ENCODE measurements at places on chromosomes 6 and 20. TPM values are rescaled to one million over a fixed set of nuclear protein-coding genes. Genes with fewer than 3 reads are reported as not detected.

GRCh38 chr20:56445540-56445939 lies 22.9 kb upstream of the RTF2 start:
- H3K4me1 ChIP-seq: no peaks in the 10 kb centered on the region
- no peaks in the 10 kb centered on the region for H3K36me3 ChIP-seq
- H3K4me3 ChIP-seq: no peak overlapping the region
- no peak for DNase-seq
- no peak overlapping the region for H3K27ac ChIP-seq
- H3K27me3 ChIP-seq: no peaks in the 10 kb centered on the region

DNA sequence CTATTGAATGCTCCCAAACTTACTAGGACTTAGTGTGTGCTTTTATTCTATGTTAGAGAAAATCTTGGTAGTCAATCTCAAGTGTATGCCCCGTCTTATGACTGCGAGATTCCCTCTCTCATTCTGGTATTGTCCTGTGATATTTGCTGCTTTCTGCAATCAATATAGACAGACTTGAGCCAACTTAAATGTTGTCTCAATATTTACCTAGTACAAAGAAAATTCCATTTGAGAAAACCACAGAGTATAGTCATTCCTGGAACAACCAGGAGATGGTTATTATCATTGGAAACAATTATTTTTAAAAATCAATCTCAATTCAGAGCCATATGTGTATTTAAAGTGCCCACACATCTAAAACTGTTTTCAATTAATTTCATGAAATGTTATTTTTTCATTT lies 330.0 kb downstream of the NRN1 start:
- no peak overlapping the region for H3K27ac ChIP-seq
- H3K27me3 ChIP-seq: no peaks in the 10 kb centered on the region
- no peaks in the 10 kb centered on the region for H3K4me1 ChIP-seq
- no peak overlapping the region for H3K4me3 ChIP-seq
- DNase-seq: no peak

GABRR1 gene
- total RNA-seq: 1.6 TPM

DNA sequence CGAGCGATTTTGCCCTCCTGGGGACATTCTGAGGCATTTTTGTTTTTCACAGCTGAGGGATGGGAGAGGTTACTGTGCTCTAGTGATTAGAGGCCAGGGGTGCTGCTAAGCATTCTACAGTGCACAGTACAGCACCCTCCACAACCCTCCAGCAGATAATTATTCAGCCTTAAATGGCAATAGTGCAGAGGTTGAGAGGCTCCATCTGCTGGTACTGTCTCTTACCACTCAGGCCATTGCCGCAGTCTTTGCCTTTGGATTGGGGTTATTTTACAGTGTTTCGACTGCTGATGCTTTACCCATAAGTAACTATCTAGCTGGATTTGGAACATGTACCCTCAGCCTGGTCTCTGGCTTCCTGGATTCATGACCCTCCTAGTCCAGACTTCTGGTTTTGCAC lies 705.3 kb downstream of the KIF16B start:
- H3K4me1 ChIP-seq: no peaks in the 10 kb centered on the region
- H3K27ac ChIP-seq: no peak overlapping the region

ALDH8A1 gene
- 4.9 TPM for total RNA-seq

GRCh38 chr6:89311853-89312531 lies 3.1 kb downstream of the GABRR2 start:
- no peaks in the 10 kb centered on the region for H3K27me3 ChIP-seq
- no peak overlapping the region for H3K27ac ChIP-seq
- no peaks in the 10 kb centered on the region for H3K36me3 ChIP-seq
- no peak overlapping the region for H3K4me3 ChIP-seq

DNA sequence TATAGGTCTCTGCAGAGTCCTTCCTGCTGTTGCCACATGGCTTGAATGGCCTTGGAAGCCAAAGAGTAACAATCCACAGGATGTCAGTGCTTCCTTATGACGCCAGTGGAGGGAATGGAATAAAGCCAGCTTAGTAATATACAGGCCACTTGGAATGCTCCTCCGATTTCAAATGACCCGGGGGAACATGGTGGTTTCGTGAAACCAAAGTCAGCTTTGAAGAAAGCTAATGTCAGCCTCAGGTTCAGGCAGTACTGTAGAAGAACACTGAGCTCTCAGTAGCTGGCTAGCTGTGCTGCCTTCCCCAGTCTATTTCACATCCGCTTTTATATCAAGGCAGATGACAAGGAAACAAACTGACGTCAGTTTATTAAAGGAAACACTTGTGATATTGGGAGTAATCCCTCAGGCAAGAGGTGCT lies 189.1 kb downstream of the DTNBP1 start:
- H3K4me1 ChIP-seq: peaks cover 11% of the 10 kb centered on the region
- DNase-seq: peak; percentile 31
- H3K27me3 ChIP-seq: no peaks in the 10 kb centered on the region
- H3K36me3 ChIP-seq: no peaks in the 10 kb centered on the region
- H3K4me3 ChIP-seq: no peak overlapping the region
- H3K27ac ChIP-seq: peak overlapping the region; percentile 63

TPD52L2 gene
- 132 TPM for total RNA-seq

- DNase-seq: no peak
- H3K4me1 ChIP-seq: peaks cover 13% of the 10 kb centered on the region
- H3K27ac ChIP-seq: no peak overlapping the region
- H3K27me3 ChIP-seq: no peaks in the 10 kb centered on the region
- no peak overlapping the region for H3K4me3 ChIP-seq
Observed at GRCh38 chr6:28159029-28159607, 17.4 kb downstream of the ZKSCAN8 start.

GRCh38 chr6:105357165-105357564 lies 45.7 kb downstream of the PREP start:
- DNase-seq: no peak
- no peak overlapping the region for H3K4me3 ChIP-seq
- H3K4me1 ChIP-seq: no peaks in the 10 kb centered on the region
- no peaks in the 10 kb centered on the region for H3K36me3 ChIP-seq
- H3K27me3 ChIP-seq: no peaks in the 10 kb centered on the region

- H3K4me3 ChIP-seq: no peak overlapping the region
- H3K36me3 ChIP-seq: no peaks in the 10 kb centered on the region
- no peaks in the 10 kb centered on the region for H3K27me3 ChIP-seq
- H3K4me1 ChIP-seq: no peaks in the 10 kb centered on the region
Observed at GRCh38 chr20:42855896-42856295, 333.8 kb downstream of the PTPRT start.

CRIP3 gene
- 33.4 TPM for total RNA-seq

DNA sequence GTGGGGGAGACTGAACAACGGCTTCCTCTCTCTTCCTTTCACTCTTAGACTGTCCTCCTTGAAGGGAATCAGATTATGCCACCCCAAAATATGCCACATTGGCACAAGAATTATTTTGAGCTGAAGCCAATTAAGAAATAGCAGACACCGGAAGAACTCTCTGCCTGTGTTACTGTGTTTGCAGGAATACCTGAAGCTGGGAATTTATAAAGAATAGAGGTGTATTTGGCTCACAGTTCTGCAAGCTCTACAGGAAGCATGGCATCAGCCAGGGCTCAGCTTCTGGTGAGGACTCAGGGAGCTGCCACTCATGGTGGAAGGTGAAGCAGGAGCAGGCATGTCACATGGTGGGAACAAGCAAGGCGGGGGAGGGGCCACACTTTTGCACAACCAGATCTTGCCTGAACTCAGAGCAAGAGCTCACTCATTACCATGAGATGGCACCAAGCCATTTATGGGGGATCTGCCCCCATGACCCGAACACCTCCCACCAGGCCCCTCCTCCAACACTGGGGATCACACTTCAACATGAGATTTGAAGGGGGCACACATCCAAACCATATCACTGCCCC lies 46.0 kb downstream of the PCNA start:
- no peak overlapping the region for H3K4me3 ChIP-seq
- H3K27me3 ChIP-seq: no peaks in the 10 kb centered on the region
- no peaks in the 10 kb centered on the region for H3K36me3 ChIP-seq
- peak; percentile 21 for DNase-seq
- H3K4me1 ChIP-seq: peaks cover 9% of the 10 kb centered on the region

DNA sequence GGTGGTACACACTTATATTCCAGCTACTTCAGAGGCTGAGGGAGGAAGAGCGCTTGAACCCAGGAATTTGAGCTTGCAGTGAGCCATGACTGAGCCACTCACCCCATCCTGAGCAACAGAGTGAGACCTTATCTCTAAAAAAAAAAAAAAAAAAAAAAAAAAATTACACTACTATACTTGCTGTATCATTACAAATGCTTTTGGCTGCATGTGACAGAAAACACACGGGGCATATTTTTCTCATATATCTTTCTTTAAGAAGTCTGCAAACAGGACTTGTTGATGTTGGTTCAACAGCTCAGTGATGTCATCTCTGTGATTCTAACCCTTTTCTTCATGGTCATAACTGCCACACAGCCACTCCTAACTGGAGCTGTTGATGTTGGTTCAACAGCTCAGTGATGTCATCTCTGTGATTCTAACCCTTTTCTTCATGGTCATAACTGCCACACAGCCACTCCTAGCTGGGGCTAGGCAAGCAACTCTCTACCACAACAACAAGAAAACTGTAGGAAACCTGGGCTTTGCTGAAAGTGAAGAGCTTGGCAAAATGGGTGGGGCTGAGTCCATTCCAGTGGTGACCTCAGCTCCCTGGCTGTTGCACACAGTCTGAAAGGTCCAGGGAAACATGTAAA lies 19.8 kb downstream of the MTFR2 start:
- no peaks in the 10 kb centered on the region for H3K27me3 ChIP-seq
- no peak overlapping the region for H3K27ac ChIP-seq
- H3K36me3 ChIP-seq: no peaks in the 10 kb centered on the region
- DNase-seq: no peak

DNA sequence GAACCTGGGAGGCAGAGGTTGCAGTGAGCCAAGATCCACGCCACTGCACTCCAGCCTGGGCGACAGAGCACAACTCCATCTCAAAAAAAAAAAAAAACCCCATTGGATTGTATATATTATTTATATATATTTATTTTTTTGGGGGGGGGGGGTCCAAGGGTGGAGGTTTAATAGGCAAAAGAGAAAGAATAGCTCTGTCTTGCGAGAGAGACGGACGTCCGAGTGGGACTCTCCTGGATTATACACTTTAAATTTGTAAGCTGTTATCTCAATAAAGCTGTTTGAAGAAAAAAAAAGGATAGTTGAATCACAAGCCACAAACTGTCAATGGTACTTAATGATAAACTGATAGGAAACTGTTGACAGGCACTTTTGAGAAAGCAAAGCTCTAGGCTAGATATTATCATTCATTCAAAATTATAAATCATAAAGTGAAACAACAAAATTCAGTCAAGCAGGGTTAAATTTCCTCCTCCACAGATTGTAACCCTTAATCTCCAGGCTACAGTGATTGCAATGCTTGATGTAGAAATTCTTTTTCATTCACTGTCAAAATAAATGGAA lies 20.3 kb downstream of the EIF2S2 start:
- H3K27ac ChIP-seq: no peak overlapping the region
- H3K4me3 ChIP-seq: no peak overlapping the region
- no peak for DNase-seq
- H3K4me1 ChIP-seq: no peaks in the 10 kb centered on the region

- no peaks in the 10 kb centered on the region for H3K27me3 ChIP-seq
- H3K36me3 ChIP-seq: no peaks in the 10 kb centered on the region
- DNase-seq: no peak
- H3K4me3 ChIP-seq: no peak overlapping the region
- H3K4me1 ChIP-seq: peaks cover 28% of the 10 kb centered on the region
Observed at GRCh38 chr6:125809570-125810170, 18.9 kb downstream of the NCOA7 start.

ZNF292 gene
- 58.8 TPM for total RNA-seq

GRCh38 chr20:64228751-64229506 lies 26.6 kb upstream of the PCMTD2 start:
- H3K36me3 ChIP-seq: no peaks in the 10 kb centered on the region
- DNase-seq: no peak
- peaks cover 8% of the 10 kb centered on the region for H3K4me1 ChIP-seq

DNA sequence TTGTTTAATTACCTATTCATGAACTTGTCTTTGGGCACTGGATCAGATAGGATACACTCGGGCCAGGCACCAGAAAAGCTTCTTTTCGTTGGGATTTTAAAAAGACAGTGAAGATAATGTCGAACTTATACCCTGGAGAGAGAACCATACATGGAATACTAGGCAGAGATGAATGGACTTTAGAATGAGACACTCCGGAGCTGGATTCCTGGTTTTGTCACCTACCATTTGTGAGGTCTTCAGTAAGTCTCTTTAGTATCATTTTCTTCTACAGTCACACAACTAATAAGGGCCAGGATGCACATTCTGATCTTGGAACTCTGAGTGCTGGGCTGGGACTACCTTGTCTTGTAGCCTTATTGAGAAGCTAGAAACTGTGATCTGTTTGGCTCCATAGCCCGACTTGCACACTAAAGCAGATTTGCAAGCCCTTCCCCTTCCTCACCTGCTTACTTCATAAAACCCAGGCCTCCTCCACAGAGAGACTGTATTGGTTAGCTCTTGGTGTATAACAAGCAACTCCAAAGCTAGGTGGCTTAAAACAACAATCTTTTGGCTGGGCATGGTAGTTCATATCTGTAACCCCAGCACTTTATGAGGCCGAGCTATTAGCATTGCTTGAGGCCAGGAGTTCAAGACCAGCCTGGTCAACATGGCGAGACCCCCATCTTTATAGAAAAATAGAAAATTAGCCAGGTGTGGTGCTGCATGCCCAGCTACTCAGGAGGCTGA lies 7.4 kb upstream of the IFT52 start:
- H3K36me3 ChIP-seq: no peaks in the 10 kb centered on the region
- DNase-seq: no peak
- no peak overlapping the region for H3K27ac ChIP-seq
- no peak overlapping the region for H3K4me3 ChIP-seq
- H3K27me3 ChIP-seq: no peaks in the 10 kb centered on the region
- peaks cover 15% of the 10 kb centered on the region for H3K4me1 ChIP-seq

DNA sequence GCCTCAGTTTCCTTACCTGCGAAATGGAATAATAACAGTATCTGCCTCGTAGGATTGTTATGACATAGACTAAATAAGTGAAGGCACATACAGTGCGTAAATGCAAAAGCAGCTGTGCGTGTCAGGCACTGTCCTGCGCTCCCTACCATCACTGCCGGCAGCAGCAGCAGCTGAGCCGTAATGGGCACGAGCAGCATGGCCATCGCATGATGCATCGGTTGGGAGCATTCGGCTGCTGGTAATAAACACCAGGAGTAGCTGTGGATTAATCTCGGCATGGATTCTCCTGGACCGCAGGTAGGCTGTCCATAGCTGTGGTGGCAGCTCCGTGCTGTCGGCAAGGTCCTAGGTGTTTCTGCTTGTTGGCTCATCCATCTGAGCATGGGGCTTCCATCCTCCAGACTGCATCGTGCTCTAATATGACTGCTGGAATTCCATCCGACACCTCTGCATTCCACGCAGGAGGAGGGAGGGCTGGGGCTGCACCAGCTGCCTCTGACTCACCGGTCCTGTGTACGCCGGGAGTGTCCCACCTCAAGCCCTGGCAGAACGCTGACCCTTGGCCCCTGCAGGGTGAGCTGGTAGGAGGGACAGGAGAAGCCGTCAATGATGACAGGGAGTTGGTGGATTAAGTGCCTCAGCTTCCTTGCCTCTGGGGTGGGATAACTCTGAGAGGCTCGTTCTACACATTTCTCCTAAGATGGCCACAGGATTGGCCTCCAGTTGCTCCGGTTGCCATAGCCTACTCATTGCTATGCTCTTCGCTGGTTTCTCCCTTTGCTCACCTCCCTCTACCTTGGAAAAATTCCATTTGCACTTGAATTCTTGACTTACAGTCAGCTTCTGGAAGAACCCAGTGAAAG lies 100.9 kb upstream of the PMEPA1 start:
- H3K27me3 ChIP-seq: no peaks in the 10 kb centered on the region
- no peak for DNase-seq
- H3K4me1 ChIP-seq: no peaks in the 10 kb centered on the region
- no peak overlapping the region for H3K27ac ChIP-seq

GRCh38 chr6:52361414-52361944 lies 472 bp upstream of the PAQR8 start:
- peak overlapping the region; percentile 69 for H3K27ac ChIP-seq
- DNase-seq: peak; percentile 41
- peaks cover 17% of the 10 kb centered on the region for H3K4me1 ChIP-seq
- peak overlapping the region; percentile 94 for H3K4me3 ChIP-seq

Measured in testis (tissue), 5 donors.